ENCODE measurements at places on chromosomes 4 and X.

DNA sequence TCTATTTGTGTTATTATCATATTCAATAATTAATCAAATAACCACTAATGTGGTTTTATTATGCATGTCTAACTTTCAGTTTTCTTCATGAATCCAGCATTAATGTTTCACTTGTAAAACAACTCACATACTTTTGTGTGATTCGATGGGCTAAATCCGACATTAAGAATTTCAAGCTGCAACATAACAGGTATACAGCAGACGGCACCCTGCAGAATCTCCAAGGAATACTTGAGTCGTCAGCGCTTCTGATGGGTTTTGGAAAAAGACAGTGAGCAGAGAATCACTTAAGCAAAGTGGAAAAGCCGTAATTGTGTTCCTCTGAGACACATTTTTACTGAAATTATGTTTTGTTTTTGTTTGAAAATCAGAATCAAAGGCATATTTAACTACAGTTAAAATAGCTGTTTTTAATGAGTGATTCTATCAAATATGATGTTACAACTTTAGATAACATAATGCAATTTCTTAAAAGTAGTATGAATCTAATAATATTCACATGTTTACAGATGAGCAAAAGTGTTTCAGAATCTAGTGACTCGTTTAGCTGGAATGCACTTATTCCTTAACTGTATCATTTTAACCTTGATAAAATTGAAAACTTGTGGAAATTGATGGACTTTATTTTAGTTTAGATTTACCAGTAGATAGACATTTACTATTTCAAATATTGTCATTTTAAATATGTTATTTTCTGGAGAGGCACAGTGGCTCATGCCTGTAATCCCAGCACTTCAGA lies 514.8 kb downstream of the CCSER1 start:
- no peak for DNase-seq

DNA sequence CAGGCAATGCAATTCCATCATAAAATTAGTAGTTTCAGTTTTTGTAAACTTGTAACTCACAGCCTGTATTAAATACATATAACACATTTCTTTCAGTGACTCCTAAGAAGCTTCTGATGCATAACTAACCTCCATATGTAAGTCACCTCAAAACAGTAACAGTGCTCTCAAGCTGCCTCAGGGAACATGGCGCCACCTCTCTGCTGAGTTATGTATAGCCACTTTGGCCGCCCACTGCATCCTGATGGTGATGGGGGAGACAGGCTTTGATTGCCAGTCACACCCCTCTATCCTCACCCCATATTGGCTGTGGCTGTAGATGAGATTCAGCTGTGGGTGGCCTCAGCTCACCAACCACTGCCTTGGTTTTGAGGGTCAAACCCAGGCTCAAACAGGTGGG lies 54.3 kb downstream of the LRBA start:
- no peak for DNase-seq

DNA sequence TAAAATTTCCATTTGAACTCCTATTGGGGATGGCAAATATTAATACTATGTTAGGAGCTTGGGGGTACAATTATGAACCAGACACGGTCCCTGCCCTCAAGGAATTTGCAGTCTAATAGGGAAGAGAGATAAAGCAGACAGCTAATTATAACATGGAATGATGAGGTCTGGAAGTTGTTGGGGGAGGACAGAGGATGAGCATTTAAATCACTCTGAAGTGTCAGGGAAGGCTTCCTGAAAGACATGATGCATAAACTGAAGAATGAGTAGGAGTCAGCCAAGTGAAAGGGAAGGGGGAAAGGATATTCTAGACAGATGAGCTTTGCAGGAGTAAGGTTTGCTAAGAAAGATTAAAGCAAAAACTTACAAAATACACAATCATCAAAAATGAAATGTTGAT lies 15.9 kb downstream of the PLAC1 start:
- no peak for DNase-seq

- DNase-seq, result no peak
Measured at GRCh38 chr4:184757810-184758209, 23.9 kb upstream of the CENPU start.

- no peak for DNase-seq
Measured at GRCh38 chrX:2670978-2671377, 20.1 kb upstream of the CD99 start.

DNA sequence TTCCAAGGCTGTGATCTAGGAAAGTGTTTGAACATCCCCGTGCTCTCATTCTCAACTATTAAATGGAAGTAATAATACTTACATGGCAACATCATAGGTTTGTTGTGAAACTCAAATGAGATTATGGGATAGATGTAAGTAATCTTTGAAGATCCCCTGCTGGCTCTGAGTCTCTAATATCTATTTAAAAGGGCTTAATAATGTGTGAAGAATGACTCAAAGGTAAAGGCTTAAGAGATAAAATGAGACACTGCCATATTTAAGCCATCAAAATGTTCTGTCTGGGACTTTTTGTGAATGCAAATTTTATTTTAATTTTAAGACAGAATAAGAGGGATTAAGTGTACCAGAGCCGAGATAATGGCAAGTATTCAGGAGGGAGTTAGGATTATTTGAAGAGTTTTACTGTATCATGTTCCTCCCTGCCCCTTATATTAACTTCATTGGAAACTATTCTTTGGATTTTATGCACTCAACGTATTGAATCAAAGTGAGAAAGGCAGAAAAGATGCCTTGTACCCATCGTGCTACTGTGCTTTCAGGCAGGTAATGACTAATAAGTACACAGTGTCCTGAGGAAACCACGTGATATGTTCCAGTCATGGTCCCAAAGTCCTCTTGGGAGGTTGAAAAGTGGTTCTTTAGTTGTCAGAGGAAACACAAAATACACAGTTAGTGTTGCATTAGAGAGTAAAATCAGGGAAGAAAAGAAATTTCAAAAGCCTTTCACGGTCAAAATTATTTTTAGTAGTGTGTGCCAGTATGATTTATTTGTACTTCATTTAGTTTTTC lies 192.4 kb downstream of the RBM46 start:
- DNase-seq, result no peak

GRCh38 chrX:118348186-118348810 lies 2.4 kb downstream of the WDR44 start:
- DNase-seq, result no peak

- DNase-seq, result no peak
Measured at GRCh38 chr4:181896614-181897013, 346.6 kb upstream of the TENM3 start.

GRCh38 chr4:153497091-153497531 lies 31.0 kb downstream of the TMEM131L start:
- no peak for DNase-seq

DNA sequence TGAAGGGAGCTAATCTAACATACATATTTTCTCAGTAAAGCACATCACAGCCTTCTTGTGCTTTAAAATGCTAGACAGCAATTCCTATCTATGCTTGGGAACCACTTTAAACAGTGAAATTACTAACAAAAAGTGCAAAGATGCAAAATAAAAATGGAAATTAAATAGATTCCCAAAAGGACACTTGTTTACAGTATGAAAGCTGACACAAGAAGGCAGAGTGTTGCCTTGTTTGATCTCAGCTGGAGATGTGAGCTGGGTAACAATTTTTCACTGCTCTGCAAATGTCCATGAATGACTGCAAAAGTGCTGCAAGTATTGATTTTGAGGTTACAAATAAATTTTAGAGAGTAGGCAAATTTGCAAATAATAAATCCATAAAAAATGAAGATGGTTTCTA lies 22.3 kb downstream of the GRIA2 start:
- no peak for DNase-seq

DNA sequence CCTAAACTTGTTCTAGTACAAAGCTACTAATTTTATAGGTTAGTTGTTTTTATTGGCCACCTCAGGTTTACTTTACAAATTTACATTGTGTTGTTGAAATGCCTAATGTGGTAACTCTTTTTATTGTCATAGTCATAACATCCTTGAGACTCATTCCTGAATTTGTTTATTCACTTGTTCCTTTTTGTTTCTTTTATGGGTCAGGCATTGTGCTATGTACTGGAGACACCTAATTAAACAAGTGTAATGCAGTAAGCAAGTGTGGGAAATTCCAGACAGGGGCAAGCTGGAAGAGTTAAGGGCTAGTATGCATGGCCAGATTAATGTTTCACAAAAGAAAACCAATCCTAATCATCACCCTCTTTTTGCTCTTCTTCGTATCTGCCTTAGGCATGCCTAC lies 30.5 kb upstream of the TTC29 start:
- no peak for DNase-seq

- no peak for DNase-seq
Measured at GRCh38 chr4:106707776-106708463, 328.2 kb downstream of the DKK2 start.

DNA sequence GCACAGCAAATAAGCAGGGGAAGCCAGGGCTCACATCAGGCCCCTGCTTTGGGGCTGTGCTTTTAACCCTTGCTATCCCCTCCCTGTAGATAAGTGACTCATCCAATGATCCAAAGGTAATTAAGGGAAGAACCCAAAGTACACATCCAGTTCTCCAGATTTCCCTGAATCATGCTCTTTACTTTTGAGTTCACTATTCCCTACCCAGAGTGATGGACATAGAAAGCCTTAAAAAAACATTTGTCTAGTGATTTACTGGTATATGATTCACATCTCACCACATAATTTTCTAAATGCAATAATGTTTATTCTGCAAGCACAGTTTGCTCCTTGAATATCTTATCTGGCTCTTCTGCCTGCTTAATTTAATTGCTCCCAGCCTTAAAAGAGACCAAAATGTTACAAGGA lies 136.2 kb downstream of the PPP3CA start:
- no peak for DNase-seq

- DNase-seq, result no peak
Measured at GRCh38 chr4:121112530-121112929, 40.2 kb upstream of the NDNF start.

DNA sequence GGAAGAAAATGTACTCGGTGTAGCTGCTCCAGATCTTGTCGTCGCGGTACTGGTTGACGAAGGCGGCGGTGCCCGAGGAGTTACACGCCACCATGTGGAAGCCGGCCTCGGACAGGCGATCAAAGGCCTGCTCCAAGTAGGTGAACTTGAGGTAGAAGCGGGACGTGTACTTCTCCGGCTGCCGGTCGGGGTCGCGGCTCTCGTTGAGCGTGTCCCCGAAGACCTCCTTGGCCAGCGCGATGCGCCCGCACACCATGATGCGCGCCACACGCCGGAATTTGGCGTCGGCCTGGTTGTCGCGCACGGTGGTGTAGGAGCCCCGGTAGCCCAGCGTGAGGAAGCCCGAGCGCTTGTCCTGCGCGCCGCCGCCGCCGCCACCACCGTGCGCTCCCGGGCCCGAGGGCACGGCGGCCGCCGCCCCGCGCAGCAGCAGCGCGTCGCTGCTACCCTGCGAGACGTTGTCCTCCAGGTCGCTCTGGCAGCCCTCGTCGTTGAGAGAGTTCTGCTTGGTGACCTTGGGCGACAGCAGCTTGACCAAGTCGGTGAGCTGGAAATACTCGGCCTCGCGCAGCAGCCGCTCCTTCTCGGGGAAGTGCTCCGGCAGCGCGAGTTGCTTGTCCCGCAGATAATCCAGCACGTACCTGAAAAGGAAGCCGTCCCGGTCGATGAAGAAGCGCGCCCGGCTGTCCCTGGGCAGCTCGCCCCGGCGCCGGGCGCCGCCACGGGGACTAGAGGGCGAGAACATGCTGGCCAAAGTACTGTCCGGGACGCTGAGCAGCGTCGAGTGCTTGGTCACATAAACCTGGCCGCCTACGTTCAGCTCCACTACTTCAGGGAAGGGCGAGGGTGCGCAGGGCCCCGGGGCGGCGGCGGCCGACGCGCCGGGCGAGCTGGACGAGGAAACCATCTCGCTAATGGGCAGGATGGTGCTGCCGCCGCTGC lies 775 bp downstream of the KCTD8 start:
- DNase-seq, result no peak

- no peak for DNase-seq
Measured at GRCh38 chr4:84916227-84916626, 50.3 kb downstream of the WDFY3 start.

- DNase-seq, result peak; percentile 26
Measured at GRCh38 chrX:47619486-47620302, at the start of gene SYN1. SYN1 (minus strand) TSS chrX:47619857; CDS start chrX:47619728, 129 bp downstream.

GRCh38 chr4:30901461-30902451 lies 181.6 kb downstream of the PCDH7 start:
- no peak for DNase-seq

DNA sequence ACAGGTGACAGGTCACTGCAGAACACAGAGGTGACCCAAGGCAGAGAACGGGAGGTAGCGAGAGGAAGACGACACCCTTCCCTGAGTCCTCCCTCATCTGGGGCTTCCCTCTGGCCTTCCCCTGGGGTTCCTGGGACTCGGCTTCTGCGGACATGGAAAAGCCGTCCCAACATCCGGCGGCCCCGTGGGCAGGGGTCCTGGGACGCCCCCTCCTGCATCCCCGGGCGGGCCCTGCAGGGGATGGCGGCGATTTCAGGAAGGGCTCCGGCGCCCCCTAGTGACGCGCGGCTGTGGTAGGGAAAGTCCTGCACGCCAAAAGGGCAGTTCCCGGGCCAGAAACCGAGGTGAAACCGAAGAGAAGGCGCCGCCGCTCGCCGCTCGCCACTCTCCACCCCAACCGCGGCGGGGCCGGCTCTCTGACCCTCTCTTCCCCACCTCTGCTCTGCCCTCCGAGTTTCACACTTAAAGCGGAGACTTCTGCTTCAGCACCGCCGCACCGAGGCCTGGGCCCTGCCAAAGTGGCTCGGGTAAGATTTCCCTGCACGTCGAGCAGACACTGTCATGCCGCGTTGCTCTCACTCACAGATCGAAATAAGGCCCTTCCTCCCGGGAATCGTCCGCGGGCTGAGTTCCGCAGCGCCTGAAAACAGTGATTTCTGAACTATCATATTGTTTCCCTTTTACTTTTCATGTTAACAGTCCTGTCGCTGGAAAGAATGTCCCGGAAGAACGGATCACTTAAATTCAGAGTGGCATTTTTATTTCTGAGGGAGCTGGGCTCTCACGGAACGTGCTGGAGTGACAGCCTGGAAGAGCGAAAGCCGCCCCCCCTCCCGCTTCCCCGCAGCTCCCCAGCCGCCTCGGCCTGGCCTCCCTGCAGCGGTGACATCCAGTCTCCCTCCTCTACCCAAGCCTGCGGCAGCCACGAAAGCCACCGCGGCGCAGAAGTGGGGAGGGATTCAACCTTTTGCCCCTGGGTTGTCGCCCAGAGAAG lies 110.6 kb downstream of the DCTD start:
- DNase-seq, result no peak

GRCh38 chrX:44440006-44440405 lies 96.5 kb upstream of the EFHC2 start:
- DNase-seq, result no peak

DNA sequence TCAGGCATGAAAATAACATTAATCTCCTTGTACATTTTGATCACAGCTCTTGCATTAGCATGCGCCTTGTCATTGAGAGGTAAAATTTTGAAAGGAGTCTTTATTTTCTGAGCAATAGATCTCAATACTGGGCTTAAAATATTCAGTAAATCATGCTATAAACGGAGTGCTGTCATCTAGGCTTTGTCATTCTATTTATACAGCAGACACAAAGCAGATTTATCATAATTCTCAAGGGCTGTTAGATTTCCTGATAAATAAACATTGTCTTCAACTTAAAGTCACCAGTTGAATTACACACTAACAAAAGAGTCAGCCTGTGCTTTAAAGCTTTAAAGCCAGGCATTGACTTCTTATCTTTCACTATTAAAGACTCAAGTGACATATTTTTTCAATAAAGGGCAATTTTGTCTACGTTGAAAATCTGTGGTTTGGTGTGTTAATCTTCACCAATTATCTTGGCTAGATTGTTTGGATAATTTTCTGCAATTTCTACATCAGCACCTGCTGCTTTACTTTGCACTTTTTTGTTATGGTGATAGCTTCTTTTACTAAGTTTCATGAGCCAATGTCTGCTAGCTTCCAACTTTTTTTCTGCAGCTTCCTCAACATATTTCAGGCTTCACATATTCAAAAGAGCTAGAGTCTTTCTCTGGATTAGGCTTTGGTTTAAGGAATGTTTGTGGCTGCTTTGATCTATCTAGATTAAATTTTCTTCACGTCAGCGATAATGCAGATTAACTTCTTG lies 27.9 kb upstream of the UGT2B4 start:
- no peak for DNase-seq

Data from stimulated activated CD8-positive, alpha-beta memory T cell treated with anti-CD3 and anti-CD28 coated beads, Interleukin-4, amount 100 ng/mL, for 1 hour (primary cell).